ENCODE measurements at places on chromosomes 6 and 20. TPM values are rescaled to one million over a fixed set of nuclear protein-coding genes. Genes with fewer than 3 reads are reported as not detected.

DNA sequence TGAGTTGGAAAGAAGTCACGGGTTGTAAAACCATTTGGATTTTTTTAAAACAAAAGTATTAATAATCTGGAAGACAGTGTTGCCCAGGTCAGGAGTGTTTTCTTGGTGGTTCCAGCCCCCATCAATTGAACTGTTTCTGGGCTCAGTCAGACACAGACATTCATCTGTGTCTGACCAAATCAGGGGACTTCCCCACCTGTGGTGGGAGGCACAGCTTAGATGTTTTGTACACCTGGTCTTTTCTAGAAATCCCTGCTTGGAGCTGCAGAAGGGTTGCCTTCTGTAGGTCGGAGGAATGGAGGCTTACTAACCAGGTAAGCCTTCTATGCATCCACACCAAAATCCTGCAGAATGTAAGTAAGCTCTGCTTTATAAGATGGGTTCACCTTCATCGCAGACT is 63.6 kb downstream of the CDS2 start:
- DNase-seq = no peak

DNA sequence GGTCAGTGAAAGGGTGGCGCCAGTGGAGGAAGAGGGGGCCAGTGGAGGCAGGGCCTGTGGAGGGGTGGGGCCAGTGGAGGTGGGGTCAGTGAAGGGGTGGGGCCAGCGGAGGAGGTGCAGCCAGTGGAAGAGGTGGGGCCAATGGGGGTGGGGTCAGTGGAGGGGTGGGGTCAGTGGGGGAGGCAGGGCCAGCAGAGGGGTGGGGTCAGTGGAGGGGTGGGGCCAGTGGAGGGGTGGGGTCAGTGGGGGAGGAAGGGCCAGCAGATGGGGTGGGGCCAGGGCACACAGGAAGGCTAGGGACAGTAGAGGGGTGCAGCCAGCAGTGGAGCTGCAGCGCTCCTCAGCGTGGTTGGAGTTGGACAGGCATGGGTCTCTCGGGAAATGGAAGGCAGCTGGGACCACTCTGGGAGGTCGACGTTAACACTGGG is 18.7 kb downstream of the ADRM1 start:
- DNase-seq = no peak

Gene DEF6
- total RNA-seq = 16.5 TPM

Gene CYB5R4
- 22.6 TPM for total RNA-seq

Gene SLC17A1
- 0.64 TPM for total RNA-seq

DNA sequence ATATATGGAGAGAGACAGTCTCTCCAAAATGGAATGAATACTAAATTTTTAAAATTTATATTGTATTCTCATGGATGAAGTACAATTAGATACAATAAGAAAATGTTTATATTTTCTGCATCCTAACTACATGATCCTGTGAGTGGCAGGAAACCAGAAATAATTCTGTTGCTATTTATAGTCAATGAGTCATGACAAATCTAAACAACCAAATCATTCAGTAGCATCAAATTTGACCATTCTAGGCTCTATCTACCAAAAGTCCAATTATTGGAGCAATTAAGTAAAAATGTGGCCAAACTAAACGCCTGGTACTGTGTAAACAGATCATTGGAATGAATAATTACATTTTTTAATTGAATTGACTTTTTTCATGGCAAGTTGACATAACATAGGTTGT is 959.8 kb downstream of the EPHA7 start:
- DNase-seq = no peak
